Activated naive CD8-positive, alpha-beta T cell treated with anti-CD3 and anti-CD28 coated beads, Interleukin-2, amount 50 U/mL, for 24 hours (primary cell): ENCODE measurements at places on chromosomes 2 and 18.
A peak's percentile ranks its signal among the peaks of the same experiment; 100 is the strongest.

- no peak for DNase-seq
These were observed 786.0 kb upstream of the SLC39A10 start for GRCh38 chr2:194870974-194871535.

DNA sequence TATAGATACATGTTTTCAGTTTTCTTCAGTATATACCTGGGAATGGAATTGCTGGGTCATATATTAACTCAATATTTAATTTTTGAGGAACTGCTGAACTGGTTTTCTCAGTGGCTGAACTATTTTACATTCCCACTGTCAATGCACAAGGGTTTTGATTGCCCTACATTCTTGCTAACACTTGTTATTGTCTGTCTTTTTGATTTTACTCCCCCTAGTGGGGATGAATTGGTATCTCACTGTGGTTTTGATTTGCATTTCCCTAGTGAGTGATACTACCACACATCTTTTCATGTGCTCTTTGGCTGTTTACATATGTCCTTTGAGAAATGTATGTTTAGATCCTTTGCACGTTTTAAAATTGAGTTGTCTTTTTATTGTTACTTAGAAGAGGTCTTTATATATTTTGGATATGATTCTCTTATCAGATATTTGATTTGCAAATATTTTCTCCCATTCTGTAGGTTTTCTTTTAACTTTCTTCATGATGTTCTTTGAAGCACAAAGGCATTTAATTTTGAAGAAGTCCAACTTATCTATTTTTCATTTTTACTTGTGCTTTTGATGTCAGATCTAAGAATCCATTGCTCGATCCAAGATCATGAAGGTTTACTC lies 36.2 kb downstream of the ASB1 start:
- DNase-seq, result no peak

- no peak for DNase-seq
These were observed 99.6 kb downstream of the PTGR3 start for GRCh38 chr18:75109319-75109691.

- peak; percentile 58 for DNase-seq
These were observed 75.3 kb downstream of the LRRFIP1 start for GRCh38 chr2:237702441-237703391.

DNA sequence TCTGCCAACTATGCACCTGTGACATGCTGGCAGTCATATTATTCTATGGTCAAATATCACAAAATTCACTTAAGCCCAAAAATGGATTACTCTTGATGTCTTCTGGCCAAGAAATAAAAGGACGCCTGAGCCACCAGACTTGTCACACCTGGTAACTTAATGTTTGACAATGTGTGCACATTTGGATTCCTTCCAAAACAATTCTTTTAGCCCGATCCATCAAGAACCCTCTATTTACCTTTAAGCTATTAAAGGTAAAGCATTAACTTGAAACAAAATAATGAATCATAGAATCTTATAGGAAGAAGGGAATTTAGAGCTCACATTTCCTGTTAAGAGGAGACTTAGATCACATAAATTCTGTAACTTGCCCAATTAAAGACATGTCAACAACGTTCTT lies 46.5 kb upstream of the NFU1 start:
- DNase-seq, result no peak

GRCh38 chr2:238025741-238026360 lies 35.0 kb upstream of the SCLY start:
- no peak for DNase-seq

DNA sequence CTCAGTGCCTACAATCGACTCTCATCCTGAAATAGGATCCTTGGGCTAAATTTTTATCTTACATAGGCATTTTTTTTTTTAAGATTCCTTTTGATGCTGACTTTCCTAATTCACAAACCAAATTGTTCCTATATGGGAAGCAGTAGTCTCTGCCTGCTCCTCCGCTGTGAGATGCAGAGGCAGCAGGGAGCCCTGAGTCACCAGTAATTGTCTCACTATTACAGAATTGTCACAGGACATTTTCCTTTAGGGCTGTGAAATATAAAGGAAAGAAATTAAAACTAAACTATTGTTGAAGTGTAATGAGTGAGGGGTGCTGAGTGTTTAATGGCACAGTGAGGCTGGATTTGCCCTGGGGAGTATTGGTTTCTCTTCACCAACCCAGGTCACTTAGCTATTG lies 63.8 kb downstream of the MYO3B start:
- DNase-seq, result no peak

DNA sequence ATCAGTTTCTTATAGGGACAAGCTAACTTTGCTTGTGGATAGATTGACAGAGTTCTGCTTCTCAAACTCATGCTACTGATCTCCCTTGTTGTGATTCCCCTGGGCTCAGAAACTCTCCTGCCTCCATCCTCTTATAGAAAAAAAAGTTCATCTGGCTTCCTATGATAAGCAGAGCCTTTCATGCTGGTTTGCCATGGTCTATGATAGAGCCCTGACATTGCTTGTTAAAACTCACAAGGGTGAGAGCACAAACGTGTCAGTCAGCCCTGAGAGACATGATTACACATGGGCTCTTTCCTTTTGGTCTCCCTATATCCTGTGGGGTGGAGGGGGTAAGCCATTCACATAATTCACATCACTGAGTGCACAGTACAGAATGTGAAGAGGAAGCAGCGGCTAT lies 121.8 kb downstream of the TDRD15 start:
- no peak for DNase-seq
